Activated CD4-positive, alpha-beta T cell treated with anti-CD3 and anti-CD28 coated beads, Interleukin-2, amount 10 ng/mL, durations not matched to agents 7 days and 5 days (primary cell): ENCODE measurements at places on chromosomes 12 and 14. TPM values are rescaled to one million over a fixed set of nuclear protein-coding genes. Genes with fewer than 3 reads are reported as not detected.
A peak's percentile ranks its signal among the peaks of the same experiment; 100 is the strongest.

The HPD gene
- total RNA-seq: not detected

The MYF5 gene
- total RNA-seq: not detected

The ITGB7 gene
- 702 TPM for total RNA-seq

The TSPAN9 gene
- total RNA-seq: not detected

The GAS2L3 gene
- total RNA-seq: 4.4 TPM

DNA sequence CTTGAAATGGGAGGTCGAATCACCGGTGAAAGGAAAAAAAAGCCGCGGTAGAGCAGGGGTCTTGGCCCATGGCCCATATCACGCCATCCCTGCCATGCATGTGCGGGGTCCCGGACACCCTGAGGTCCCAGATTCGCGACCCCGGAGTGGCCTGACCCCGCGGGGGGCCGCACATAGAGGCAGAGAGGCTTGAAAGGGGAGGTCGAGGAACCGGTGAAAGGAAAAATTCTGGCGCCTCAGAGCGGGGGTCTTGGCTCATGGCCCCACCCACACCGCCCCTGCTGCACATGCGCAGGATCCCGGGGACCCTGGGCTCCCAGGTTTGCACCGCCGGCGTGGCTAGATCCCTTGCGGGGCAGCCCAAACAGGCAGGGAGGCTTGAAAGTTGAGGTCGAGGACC is 319.8 kb downstream of the ALG10 start:
- no peak overlapping the region for H3K4me3 ChIP-seq
- no peak overlapping the region for H3K27ac ChIP-seq
- DNase-seq: no peak
- H3K4me1 ChIP-seq: no peaks in the 10 kb centered on the region

- no peaks in the 10 kb centered on the region for H3K36me3 ChIP-seq
- peaks cover 11% of the 10 kb centered on the region for H3K27me3 ChIP-seq
These were observed 2.4 kb downstream of the RILPL1 start for GRCh38 chr12:123531091-123531490.

DNA sequence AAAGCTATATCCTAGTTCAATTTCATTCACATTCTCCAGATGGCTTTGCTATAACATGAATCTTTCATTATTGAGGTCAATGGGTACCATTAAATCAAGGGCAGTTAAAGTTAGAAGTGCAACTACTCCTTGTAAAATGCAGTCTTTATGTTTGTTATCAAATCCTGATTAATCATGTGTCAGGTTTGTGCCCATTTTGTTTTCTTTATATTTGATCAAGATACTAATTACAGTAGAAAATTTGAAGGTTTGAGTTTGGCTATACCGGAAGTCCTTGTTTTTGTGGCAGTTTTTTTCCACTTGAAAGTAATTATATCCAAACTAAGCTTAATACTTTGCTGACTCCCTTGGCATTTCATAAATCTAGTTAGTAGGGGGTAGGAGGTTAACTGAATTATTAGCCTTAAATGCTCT is 513.0 kb downstream of the DIO2 start:
- no peaks in the 10 kb centered on the region for H3K27me3 ChIP-seq
- no peak overlapping the region for H3K27ac ChIP-seq
- DNase-seq: no peak
- no peaks in the 10 kb centered on the region for H3K4me1 ChIP-seq
- H3K36me3 ChIP-seq: no peaks in the 10 kb centered on the region

DNA sequence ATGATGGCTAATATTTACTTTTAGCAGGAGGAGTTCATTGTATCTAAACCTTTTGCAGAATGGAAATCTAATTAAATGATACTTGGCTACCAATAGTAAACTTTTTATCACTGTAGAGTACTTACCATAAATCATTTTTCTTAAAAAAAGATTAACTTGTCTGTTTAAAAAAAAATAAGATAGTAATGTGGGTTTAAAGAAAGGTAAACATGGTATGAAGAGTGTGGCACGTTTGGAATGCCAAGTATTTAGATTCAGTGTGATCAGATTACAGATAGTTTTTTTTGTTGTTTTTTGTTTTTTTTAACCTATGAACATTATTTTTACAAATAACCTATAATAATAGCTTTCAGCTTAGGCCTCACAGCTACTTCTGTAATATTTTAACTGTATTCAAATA is 25.8 kb downstream of the KTN1 start:
- H3K4me1 ChIP-seq: peaks cover 1% of the 10 kb centered on the region
- peaks cover 3% of the 10 kb centered on the region for H3K36me3 ChIP-seq
- no peak overlapping the region for H3K27ac ChIP-seq

DNA sequence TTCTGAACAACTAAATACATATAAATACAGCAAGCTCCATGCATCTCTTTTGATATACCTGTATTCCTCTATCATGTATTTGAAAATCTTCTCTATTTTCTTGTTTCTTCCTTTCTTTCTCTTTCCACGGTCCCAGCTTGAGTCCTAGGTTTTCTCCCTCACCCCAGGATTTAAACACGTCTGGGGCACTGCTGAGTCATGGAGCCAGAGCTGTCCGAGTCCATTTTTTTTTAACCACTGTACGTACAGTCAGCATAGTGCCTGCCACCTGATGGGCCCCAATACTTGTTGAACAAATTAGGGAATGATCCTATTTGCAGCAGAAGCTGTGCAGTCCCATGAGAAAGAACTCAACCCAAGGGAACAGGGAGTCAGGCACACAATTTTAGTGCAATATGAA is 158.1 kb downstream of the ATP23 start:
- H3K36me3 ChIP-seq: no peaks in the 10 kb centered on the region
- no peak overlapping the region for H3K27ac ChIP-seq
- DNase-seq: no peak
- no peak overlapping the region for H3K4me3 ChIP-seq

DNA sequence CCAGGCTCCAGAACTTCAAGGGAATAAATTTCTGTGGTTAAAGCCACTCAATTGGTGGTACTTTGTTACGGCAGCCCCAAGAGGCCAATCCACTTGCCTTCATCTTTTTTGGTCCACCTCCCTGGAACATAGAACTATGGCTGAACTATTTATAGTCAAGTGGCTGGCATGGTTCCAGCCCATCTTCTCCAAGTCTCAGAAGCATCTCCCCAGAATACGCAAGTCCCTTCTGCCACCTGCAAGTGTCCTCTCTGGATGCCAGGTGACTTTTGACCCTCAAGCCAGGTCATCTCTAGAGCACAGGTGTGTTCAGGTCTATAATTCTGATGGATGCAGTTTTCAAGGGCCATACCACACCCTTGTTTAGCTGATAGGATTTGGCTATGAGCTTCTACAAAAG is 371.5 kb downstream of the AACS start:
- no peak for DNase-seq
- no peaks in the 10 kb centered on the region for H3K4me1 ChIP-seq
- H3K27me3 ChIP-seq: peaks cover 2% of the 10 kb centered on the region
- H3K36me3 ChIP-seq: no peaks in the 10 kb centered on the region
- H3K27ac ChIP-seq: no peak overlapping the region

GRCh38 chr12:1205512-1206060 is 214.6 kb downstream of the ERC1 start:
- H3K36me3 ChIP-seq: peaks cover 9% of the 10 kb centered on the region
- no peaks in the 10 kb centered on the region for H3K27me3 ChIP-seq
- no peak overlapping the region for H3K4me3 ChIP-seq
- peaks cover 19% of the 10 kb centered on the region for H3K4me1 ChIP-seq

- peak overlapping the region; percentile 78 for H3K27ac ChIP-seq
- peak overlapping the region; percentile 17 for H3K4me3 ChIP-seq
- peaks cover 40% of the 10 kb centered on the region for H3K36me3 ChIP-seq
These were observed 146.8 kb downstream of the CHST11 start for GRCh38 chr12:104603545-104603973.

- no peaks in the 10 kb centered on the region for H3K27me3 ChIP-seq
- DNase-seq: no peak
- no peak overlapping the region for H3K27ac ChIP-seq
- H3K36me3 ChIP-seq: no peaks in the 10 kb centered on the region
- H3K4me3 ChIP-seq: no peak overlapping the region
These were observed 637.0 kb upstream of the TBX3 start for GRCh38 chr12:115320967-115321366.

DNA sequence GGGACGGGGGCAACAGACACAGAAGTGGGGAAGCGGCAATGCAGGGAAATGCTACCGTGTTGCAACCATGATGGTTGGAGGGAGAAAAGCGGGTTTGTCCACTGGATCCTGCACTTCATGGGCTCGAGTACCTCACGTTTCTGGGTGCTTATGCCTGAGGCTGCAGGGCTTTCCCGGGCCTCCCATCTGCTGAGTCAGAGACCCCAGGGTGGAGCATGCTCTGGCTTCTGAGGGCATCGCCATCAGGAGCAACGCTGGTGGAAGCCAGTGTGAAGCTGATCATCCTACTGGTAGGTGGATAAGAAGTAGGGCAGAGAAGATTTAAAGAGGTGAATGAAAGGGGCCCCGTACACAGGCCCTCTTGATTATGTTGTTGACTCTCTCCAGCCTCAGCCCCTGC is 5.0 kb upstream of the ADGRD1 start:
- no peaks in the 10 kb centered on the region for H3K36me3 ChIP-seq
- H3K27me3 ChIP-seq: peaks cover 16% of the 10 kb centered on the region
- H3K4me1 ChIP-seq: no peaks in the 10 kb centered on the region
- DNase-seq: no peak

DNA sequence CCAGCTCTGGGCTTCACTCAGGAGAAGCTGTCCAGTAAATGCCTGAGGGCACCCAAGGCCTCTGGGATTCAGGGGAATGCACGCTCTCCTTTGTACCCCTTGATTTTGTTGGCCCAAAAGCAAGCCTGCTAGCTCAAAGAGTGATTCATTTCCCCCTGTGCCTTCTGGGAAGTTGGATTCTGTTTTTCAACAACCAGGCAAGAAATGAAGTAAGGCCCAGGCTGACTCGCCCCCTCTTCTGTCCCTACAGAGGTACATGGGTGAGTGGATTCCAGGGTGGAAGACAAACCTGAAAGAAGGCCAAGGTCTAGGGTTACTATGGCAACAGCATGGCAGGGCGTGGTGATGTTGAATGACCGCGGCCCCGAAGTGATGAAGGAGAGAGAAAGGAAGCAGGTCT is 9.3 kb upstream of the SERPINA5 start:
- no peak overlapping the region for H3K4me3 ChIP-seq
- no peak overlapping the region for H3K27ac ChIP-seq
- no peaks in the 10 kb centered on the region for H3K4me1 ChIP-seq
- H3K27me3 ChIP-seq: no peaks in the 10 kb centered on the region
- H3K36me3 ChIP-seq: no peaks in the 10 kb centered on the region

DNA sequence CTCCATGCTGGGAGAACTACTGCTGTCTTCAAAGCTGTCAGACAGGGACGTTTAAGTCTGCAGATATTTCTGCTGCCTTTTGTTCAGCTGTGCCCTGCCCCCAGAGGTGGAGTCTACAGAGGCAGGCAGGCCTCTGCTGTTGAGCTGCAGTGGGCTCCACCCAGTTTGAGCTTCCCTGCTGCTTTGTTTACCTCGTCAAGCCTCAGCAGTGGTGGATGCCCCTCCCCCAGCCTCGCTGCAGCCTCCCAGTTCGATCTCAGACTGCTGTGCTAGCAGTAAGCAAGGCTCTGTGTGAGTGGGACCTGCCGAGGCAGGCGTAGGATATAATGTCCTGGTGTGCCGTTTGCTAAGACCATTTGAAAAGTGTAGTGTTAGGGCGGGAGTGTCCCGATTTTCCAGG is 31.4 kb upstream of the RFX4 start:
- no peaks in the 10 kb centered on the region for H3K4me1 ChIP-seq
- no peak overlapping the region for H3K27ac ChIP-seq
- H3K27me3 ChIP-seq: peaks cover 19% of the 10 kb centered on the region
- no peaks in the 10 kb centered on the region for H3K36me3 ChIP-seq
- no peak for DNase-seq
- no peak overlapping the region for H3K4me3 ChIP-seq

DNA sequence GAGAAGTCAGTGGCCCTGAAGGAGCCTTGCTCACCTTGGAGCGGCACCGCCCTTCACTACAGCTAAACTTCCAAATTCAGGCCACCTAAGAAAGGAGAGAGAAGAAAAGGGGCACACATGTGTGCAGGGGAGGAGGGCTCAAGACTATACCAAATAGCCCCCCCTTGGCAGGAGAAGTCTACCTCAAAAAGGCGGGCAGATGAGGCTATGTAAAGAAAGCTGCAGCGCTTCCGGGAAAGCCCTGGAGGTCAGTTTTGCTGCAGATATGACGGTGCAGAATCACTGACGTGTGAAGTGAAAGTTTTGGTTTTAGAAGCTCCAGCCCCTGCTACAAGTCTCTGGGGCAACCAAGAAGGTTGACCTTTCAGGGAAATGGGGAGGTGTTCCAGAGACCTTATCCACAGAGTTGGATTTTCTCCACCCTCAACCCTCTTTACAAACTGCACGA is 48.2 kb upstream of the PNMA1 start:
- H3K4me1 ChIP-seq: peaks cover 68% of the 10 kb centered on the region
- no peak for DNase-seq
- peak overlapping the region; percentile 93 for H3K27ac ChIP-seq
- H3K36me3 ChIP-seq: peaks cover 21% of the 10 kb centered on the region
- H3K27me3 ChIP-seq: no peaks in the 10 kb centered on the region

DNA sequence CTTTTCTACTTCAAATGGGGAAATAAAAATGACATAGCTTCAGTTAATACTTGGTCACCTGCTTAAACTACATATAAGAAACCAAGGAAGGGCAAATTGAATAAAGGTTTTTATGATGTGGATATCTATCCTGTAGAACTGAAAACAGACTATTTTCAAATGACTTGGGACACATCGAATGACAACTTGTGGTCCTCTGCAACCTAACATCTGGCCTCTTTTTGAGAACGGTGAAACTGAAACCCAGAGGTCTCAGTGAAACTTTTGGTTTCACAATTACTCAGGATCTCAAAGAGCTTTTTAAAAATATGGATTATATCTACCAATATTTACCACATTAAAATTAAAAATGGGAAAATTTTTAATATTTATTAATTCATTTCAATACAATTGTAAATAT is 65.2 kb downstream of the PPP2R5E start:
- peak; percentile 58 for DNase-seq
- H3K4me1 ChIP-seq: peaks cover 50% of the 10 kb centered on the region
- peak overlapping the region; percentile 51 for H3K27ac ChIP-seq
- H3K36me3 ChIP-seq: peaks cover 9% of the 10 kb centered on the region
- no peaks in the 10 kb centered on the region for H3K27me3 ChIP-seq

GRCh38 chr14:96072076-96072475 is 32.9 kb downstream of the C14orf132 start:
- H3K27me3 ChIP-seq: peaks cover 15% of the 10 kb centered on the region
- no peak overlapping the region for H3K4me3 ChIP-seq
- no peak for DNase-seq
- H3K4me1 ChIP-seq: no peaks in the 10 kb centered on the region

GRCh38 chr12:132194556-132194955 is 50.3 kb downstream of the NOC4L start:
- H3K4me1 ChIP-seq: peaks cover 2% of the 10 kb centered on the region
- H3K4me3 ChIP-seq: no peak overlapping the region
- peaks cover 3% of the 10 kb centered on the region for H3K36me3 ChIP-seq
- no peak overlapping the region for H3K27ac ChIP-seq

DNA sequence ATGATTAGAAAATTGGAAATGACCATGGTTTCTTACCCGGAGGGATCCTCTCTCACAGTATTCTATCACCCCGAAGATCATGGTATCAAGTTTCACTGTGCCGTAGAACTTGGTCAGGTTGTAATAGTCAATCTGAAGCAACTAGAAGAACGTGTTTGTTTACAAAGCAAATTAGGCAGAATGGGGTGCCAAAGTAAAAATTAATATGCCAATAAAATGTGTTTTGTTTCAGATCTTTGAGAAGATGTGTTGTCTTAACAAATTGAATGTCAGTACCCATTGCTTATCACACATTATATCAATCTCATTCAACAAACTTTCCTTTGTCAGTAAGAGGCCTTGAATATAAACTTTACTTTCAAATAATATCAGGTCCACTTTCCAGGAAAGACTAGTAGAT is 45.0 kb downstream of the GUCY2C start:
- H3K36me3 ChIP-seq: no peaks in the 10 kb centered on the region
- no peak for DNase-seq
- H3K4me3 ChIP-seq: no peak overlapping the region
- H3K27ac ChIP-seq: no peak overlapping the region

GRCh38 chr14:76326918-76327689 is 48.8 kb upstream of the ESRRB start:
- no peak for DNase-seq
- no peak overlapping the region for H3K27ac ChIP-seq
- H3K36me3 ChIP-seq: no peaks in the 10 kb centered on the region
- H3K27me3 ChIP-seq: peaks cover 38% of the 10 kb centered on the region
